ENCODE measurements at places on chromosomes 11 and 22.

- no peak for DNase-seq
Observed at GRCh38 chr22:49783926-49784629, 43.6 kb downstream of the BRD1 start.

DNA sequence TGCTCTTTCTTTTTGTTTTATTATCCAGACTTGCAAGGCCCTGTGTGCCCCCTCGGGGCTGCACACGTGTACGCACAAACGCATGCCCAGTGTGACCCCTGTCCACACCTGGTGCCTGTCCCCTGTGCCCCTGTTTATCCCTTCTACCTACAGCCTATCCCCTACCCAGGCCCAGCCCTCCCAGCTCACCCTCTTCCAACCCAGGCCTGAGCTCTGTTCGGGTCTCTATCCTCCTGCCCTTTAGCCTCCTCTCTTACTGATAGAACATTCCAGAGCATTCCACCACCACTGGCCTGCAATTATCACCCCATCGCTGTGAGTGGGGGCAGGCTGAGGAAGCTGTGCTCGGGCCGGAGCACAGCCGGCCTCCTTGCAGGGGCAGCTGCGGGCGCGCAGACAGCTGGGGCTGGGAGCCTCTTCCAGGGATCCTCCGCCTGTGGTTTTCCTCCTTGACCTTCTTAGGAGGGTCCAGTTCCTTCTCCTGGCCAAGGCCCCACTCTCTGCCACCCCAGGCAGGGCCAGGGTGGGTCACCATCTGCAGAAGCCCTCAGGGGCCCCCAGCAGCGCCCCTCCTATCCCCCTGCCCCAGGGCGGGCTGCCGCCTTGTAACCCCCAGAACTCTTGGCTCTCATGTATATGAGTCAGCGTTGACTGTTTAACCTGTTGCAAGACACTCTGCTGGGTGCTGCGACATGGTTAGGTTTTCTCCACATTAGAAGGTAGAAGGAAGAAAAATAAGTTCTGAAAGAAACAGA is 41.8 kb upstream of the KCNQ1OT1 start:
- DNase-seq = no peak

GRCh38 chr11:64410404-64410734 is 51.4 kb downstream of the RPS6KA4 start:
- DNase-seq = no peak

GRCh38 chr22:46770151-46770641 is 7.7 kb downstream of the TBC1D22A start:
- DNase-seq = no peak

GRCh38 chr11:117823294-117823945 is 1.1 kb downstream of the FXYD2 start:
- DNase-seq = no peak

DNA sequence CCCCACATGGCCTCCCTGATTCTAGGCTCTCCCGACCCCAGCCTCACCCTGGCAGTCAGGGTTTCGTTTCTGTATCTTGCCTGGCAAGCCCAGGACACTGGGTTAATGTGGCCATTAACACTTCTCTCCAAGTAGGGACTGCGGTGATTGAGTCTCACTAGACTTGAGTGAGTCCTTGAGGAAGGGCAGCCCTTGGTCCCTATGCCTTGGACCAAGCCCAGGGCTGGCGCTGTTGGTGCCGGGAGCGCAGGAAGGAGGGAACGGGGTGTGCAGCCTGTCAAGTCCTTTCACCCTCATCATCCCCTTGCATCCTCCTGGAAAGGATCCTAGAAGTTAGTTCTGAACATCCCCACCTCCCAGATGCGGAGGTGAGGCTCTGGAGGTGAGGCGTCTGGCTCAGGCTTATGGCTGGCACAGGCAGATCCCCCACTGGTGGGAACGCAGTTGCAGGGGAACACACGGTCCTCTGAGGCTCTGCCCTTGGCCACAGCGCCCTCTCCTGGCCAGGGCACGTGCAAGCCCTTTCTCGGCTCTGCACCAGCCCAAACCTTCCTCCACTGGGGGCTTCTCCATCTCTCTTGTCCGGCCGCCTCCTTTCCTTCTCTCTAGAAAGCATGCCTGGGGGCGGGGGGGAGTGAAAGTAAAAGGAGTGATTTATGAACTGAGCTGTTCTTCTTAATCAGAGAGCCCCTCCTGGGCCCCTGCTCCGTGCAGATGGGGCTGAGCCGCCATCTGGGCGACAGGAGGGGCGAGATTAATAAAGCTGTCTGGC is 56.7 kb downstream of the TP53I11 start:
- DNase-seq = peak; percentile 38

GRCh38 chr11:115659061-115659963 is 155.1 kb upstream of the CADM1 start:
- no peak for DNase-seq

DNA sequence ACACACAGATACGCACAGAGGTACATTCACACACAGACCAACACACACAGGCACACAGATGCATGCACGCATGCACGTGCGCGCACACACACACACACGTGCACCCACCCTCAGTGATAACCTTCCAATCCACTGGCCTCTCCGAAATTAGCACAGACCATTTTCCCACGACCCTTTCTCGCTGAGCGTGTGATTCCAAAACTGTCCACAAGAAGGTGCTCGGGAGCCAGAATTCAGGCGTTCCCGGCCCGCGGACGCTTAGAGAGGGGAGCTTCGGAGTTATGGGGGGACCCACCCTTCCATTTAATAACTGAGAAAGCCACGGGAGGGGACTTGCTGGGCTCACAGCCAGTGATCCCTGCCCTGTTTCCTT is 33.8 kb upstream of the SLC35C1 start:
- DNase-seq = no peak

GRCh38 chr11:119065369-119065768 is 2.2 kb upstream of the VPS11 start:
- DNase-seq = no peak

GRCh38 chr11:81569999-81570398 is 1163.7 kb downstream of the FAM181B start:
- no peak for DNase-seq

- peak; percentile 56 for DNase-seq
Observed at GRCh38 chr11:47161134-47161854, 15.4 kb downstream of the ARFGAP2 start.

DNA sequence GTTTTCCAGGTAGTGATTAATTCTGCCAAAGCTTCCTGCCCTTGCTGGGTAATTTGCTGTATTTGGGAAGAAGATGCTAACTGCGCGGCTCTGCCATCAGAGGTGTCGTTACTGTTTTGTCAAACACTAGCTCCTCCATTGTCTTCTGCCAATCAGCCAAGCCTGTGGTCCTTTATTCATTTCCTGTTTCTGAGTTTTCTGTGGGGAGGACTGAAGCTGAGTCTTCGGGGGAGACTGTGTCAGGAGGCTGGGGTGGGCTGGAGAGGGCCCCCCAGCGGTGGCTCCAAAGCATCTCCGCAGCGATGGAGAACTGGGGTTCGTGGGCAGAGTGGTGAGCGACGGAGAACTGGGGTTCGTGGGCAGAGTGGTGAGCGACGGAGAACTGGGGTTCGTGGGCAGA is 322.9 kb upstream of the B3GAT1 start:
- DNase-seq = no peak

GRCh38 chr11:70888061-70888460 is 364.3 kb downstream of the SHANK2 start:
- no peak for DNase-seq

GRCh38 chr11:37748641-37749040 is 1150.6 kb upstream of the RAG2 start:
- no peak for DNase-seq

DNA sequence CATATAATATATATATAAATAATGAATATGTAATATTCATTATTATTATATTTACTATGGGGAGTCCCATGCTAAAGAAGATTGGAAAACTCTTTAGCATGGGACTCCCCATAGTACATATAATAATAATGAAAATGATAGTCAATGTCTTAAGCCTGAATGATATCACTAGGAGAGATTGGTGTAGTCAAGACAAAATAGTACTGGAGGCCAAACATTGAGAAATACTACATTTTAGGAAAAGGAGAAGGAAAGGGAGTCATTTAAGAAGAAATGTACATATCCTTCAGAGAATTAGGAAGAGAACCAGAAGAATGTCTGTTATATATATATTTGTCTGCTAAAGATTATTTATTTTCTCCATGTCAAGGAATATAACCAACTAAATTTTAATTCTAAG is 5.0 kb upstream of the VWA5A start:
- no peak for DNase-seq

DNA sequence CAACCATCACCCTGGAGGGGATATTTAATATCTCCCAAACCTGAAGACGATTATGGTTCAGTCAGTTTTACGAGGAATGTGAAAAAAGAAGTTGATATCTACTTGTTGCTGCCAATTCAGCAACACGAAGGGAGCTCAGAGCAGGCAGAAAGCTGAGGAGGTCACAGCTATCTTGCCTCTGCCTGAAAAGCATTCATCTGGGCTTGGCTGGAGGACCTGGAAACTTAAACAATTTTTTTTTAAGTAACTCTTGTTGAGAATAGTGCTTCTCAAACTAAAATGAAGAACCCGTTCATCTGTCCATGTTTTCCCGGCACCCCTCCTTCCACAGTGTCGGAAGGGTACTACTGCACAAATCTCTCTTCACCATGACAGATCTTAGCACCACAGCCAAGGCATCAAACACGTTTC is 98.9 kb downstream of the MICAL3 start:
- DNase-seq = no peak

- DNase-seq = no peak
Observed at GRCh38 chr11:73481626-73482025, 105.4 kb downstream of the RELT start.

GRCh38 chr22:28068826-28069225 is 149.8 kb upstream of the PITPNB start:
- no peak for DNase-seq

- no peak for DNase-seq
Observed at GRCh38 chr22:26322179-26322905, 106.7 kb upstream of the ASPHD2 start.

DNA sequence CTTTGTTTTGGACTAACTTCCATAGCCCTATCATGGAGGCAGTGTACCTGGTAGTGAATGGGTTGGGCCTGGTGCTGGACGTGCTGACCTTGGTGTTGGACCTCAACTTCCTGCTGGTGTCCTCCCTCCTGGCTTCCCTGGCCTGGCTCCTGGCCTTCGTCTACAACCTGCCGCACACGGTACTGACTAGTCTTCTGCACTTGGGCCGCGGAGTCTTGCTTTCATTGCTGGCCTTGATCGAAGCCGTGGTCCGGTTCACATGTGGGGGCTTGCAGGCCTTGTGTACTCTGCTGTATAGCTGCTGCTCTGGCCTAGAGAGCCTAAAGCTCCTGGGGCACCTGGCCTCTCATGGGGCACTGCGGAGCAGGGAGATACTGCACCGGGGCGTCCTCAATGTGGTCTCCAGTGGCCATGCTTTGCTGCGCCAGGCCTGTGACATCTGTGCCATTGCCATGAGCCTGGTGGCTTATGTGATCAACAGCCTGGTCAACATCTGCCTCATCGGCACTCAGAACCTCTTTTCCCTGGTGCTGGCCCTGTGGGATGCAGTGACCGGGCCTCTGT is 846 bp downstream of the RNF26 start:
- no peak for DNase-seq

DNA sequence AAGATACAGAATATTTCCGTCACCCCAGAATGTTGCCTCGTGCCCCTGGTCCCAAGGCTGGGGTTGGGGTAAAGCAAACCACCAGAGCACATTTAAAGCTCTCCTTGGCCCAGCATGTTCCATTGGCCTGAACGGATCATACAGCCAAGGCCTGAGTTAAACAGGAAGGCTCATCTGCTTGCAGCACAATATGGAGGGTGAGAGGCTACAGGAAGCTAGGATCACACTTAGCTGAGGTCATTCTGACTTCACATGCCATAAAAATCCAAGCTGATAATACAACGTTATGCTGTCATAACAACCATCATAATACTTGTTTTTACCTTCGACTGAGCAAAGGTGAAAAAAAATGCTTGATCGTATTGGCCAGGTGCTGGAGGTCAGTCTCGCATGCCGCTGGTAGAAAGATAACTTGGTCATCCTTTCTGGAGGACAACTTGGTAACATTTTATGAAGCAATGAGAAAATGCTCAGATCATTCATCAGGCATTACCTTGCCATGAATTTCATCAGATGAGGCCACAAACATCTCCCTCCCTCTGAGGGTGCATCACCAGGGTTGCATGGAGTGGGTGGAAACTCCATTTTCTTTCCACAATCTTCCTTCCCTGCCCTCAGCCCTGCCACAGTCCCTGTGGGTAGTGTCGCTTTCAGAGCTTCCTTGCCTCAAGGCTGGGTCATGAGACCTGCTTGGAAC is 31.9 kb upstream of the RTL6 start:
- no peak for DNase-seq

DNA sequence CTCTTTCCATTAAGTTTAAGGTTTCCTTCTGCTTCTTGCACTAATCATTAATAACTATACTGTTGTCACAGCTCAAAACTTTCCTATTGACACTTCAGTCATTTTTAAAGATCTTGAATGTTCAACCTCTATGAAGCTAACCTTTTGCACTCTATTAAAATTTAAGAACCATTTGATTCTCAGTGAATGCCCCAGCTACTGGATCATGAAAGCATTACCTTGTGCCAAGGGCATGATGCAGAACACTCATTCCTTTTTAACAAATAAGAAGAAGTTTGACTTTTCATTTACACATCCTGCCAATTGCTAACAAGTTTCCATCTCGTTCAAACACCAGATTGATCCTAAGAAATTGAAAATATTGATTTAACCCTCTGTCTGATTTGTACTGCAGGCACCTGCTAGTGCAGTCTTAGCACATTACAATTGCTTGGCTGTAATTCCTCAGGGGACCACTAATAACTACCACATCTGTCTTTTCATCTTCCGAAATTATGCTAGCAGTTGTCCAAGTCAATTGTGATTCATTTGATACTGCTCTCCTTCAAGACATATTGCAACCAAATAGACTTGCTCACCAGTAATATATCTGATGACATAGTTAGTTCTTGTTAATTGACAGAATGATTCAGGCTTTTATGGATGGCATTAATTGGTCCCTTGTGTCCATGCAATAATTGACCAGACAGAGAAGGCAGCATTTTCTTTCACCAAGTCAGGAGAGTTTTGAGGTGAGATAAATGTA is 158.4 kb downstream of the TEAD1 start:
- peak; percentile 38 for DNase-seq

GRCh38 chr11:124875943-124876817 is 10.9 kb downstream of the ROBO3 start:
- peak; percentile 27 for DNase-seq
